ENCODE measurements at places on chromosomes 2 and 18. TPM values are rescaled to one million over a fixed set of nuclear protein-coding genes. Genes with fewer than 3 reads are reported as not detected.

- H3K4me3 ChIP-seq = peak overlapping the region; percentile 62
- peaks cover 7% of the 10 kb centered on the region for H3K4me1 ChIP-seq
- DNase-seq = no peak
- peaks cover 27% of the 10 kb centered on the region for H3K27me3 ChIP-seq
- H3K36me3 ChIP-seq = no peaks in the 10 kb centered on the region
- H3K27ac ChIP-seq = no peak overlapping the region
These were observed 181.6 kb downstream of the BCL2 start for GRCh38 chr18:63137999-63138435.

DNA sequence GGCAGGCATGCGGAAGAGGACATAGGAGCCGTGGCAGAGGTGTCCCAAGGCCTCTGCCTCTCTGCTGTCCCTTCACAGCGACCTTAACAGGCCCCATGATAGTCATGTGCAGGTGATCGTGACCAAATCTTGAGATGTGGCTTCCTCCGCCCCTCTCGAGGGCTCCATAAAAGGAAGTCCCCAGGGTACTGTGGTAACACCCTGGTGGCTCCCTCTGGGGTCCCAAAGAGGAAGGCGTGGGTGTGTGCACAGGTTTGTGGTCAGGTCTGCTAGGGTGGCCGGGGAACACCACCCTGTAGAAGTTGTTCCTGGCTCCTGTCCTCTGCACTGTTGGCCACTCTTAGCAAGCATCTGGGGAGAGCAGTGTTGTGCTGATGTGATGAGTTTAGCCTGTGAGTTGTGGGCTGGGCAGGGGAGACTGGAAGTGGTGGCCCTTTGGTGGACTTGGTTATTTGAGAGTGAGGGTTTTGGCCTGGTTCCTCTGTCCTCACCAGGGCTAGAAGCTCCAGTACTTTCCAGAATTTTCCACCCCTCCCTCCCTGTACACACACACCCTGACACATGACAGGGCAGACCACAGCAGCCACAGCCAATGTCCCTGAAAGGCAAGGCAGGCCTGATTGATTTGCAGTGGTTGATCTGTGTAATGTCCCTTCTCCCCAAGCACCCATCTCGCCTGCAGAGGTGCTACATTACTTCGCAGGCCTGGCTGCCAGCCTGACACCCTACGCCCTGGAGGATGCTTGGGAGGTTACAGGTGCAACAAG, 68.9 kb upstream of the BOD1L2 start:
- H3K4me3 ChIP-seq = no peak overlapping the region
- H3K4me1 ChIP-seq = no peaks in the 10 kb centered on the region
- no peak for DNase-seq
- no peak overlapping the region for H3K27ac ChIP-seq
- H3K36me3 ChIP-seq = no peaks in the 10 kb centered on the region

- no peak overlapping the region for H3K27ac ChIP-seq
- H3K36me3 ChIP-seq = no peaks in the 10 kb centered on the region
- peaks cover under 1% of the 10 kb centered on the region for H3K4me1 ChIP-seq
- peak; percentile 48 for DNase-seq
These were observed 72.0 kb upstream of the ODC1 start for GRCh38 chr2:10520154-10520553.

DNA sequence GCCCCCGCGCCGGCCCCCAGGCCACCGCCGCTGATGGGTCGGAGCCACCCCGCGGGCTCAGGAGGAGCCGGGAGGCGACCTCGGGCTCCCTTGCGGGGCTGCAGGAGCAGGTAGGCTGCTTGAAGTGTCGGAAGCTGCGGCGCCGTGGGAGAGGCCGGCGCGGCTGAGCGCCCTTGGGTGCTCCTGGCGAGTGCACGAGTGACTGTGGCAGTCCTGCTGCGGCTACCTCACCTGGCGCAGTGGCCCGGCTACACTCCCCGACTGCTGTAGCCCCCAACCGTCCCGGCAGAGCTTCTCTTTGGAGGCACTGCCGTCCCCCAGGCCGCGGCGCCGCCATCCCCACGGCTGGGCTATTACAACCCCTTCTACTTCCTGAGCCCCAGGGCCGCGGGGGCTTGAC, 10.0 kb upstream of the LYPD6 start:
- no peaks in the 10 kb centered on the region for H3K4me1 ChIP-seq
- no peak for DNase-seq
- H3K27me3 ChIP-seq = no peaks in the 10 kb centered on the region
- H3K4me3 ChIP-seq = no peak overlapping the region

The PGAP1 gene
- 9.1 TPM for total RNA-seq

- no peaks in the 10 kb centered on the region for H3K27me3 ChIP-seq
- H3K36me3 ChIP-seq = peaks cover 7% of the 10 kb centered on the region
- no peaks in the 10 kb centered on the region for H3K4me1 ChIP-seq
- no peak for DNase-seq
- H3K4me3 ChIP-seq = no peak overlapping the region
These were observed 55.1 kb upstream of the SERTAD2 start for GRCh38 chr2:64708829-64709228.

The TTLL4 gene
- total RNA-seq = 13.0 TPM

DNA sequence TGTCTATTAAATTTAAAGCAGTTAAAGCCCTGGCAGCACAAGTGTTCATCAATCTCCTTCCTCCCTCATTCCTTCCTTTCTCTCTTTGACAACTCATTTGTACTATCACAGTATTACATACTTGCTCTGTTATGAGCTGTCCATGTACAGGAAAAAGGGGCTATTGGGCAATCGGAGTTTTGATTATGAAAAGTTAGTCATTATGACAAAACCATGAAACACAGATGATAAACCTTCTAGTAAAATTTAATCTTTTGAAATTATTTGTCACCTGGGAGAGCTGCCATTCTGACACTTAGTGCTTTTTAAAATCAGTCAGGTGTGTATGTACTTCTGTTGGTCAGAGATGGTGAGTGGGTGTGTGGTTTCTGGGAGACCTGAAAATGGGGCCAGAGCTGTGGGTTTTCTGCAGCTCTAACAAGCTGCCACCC, 39.4 kb downstream of the MAP4K4 start:
- H3K27me3 ChIP-seq = no peaks in the 10 kb centered on the region
- peak overlapping the region; percentile 56 for H3K27ac ChIP-seq
- DNase-seq = peak; percentile 91
- peaks cover 64% of the 10 kb centered on the region for H3K4me1 ChIP-seq
- no peaks in the 10 kb centered on the region for H3K36me3 ChIP-seq

The CRYGD gene
- not detected for total RNA-seq

The ELMOD3 gene
- total RNA-seq = 22.1 TPM

DNA sequence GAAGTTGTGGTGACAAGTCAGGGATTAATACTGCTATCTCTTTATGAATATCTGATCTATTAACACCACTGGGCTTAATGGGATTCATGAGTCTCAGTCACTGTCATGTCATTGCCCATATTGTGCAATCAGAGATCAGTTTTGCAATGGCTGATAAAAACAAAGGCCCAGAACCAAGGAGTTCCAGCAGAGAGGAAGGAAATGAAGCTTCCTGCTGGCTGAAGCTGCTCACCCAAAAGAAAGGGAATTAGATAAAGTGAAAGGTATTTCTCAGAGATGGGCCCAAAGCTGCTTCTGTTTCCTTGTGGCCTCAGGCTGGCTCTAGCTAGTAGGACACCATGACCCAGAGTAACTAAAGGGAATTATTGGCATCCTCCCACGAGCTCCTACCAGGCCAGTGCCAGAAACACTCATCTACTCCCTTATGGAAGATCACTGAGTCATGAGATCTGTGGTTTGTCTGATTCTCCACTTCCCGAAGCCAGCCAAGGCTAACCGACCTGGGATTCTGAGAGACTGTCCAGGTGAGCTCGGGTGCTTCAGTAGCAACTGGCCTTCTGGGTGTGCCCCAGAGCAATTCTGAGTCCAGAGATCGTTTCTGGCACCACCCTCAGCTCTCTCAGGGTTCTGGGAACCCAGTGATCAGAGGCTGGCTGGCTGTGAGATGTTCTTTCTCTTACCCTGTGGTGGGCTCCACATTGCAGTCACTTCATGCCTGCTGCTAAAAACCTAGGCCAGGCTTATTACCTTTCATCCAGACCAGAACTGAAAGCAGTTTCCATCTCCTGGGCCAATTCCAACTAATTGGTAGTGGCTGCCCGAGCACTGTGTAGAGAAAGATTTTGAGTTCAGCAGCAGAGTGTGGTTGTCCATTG, 129.5 kb upstream of the PELI1 start:
- no peak overlapping the region for H3K4me3 ChIP-seq
- peak overlapping the region; percentile 42 for H3K27ac ChIP-seq
- no peaks in the 10 kb centered on the region for H3K27me3 ChIP-seq
- peaks cover 41% of the 10 kb centered on the region for H3K4me1 ChIP-seq

The LAMA1 gene
- 8.3 TPM for total RNA-seq

All from osteoblast (primary cell).